Stimulated activated naive CD8-positive, alpha-beta T cell treated with anti-CD3 and anti-CD28 coated beads, Interleukin-15, amount 100 ng/mL, for 72 hours (primary cell): ENCODE measurements at places on chromosomes 16 and 17.
A peak's percentile ranks its signal among the peaks of the same experiment; 100 is the strongest.

DNA sequence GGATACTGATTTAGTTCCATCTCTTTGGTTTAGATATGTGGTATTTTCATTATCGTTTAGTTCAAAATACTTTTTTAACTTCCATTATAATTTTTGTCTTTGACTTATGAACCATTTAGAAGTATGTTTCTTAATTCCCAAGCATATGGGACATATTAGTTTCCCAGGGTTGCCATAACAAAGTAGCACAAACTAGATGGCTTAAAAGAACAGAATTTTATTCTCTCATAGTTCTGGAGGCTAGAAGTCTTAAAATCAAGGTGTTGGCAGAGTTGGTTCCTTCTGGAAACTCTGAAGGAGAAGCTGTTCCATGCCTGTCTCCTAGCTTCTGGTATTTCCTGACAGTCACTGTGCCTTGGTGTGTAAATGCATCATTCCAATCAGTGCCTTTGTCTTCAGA, 291.5 kb upstream of the AXIN2 start:
- DNase-seq: no peak

GRCh38 chr16:80993834-80994233, 12.9 kb downstream of the CMC2 start:
- no peak for DNase-seq

DNA sequence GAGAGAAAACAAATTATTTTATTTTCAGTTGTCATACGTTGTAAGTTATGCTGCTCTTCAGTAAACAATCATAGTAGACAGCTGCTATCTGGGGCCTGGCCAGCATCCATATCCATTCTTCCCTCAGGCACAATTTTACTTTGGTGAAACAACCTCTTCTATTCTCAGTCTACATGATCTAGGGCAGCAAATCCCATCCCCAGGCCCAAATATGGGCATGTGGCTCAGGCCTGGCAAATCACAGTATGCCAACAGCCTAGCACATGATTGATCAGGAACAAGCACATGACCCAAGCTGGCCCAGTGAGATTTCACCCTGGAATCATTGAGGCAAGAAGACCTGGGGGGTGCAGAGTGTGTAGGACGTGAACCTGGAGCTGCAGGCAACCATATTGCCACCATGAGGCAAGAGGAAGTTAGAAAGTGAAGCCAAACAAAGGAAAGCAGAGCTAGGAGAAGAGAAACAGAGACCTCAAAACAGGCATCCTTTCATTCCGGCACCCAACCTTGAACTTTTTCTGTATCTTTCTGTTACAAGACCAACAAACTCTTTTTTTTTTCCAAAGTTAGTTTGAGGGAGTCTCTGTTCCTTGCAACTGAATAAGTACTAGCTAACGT, 10.3 kb upstream of the ABCC12 start:
- DNase-seq: no peak

- DNase-seq: no peak
Observed at GRCh38 chr17:15942207-15942833, 2.6 kb upstream of the ADORA2B start.

- DNase-seq: no peak
Observed at GRCh38 chr17:70564006-70564620, 394.8 kb downstream of the KCNJ2 start.

DNA sequence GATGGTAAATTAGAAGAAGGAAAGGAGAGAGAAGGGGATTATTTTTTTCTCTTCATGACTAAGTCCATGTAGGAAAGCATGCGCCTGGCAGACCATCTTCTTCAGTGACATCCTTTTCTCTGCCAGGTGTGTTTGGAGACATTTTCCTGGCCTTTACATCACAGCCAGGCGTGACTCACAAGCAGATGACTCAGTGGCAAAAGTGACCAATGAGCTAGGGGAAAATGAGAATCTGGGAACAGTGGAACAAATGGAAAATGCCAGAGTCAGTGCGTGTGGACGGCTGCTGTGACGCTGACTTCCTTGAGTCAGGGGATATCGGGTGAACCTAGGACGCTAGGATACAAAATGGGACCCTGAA, 9.4 kb downstream of the KIAA0513 start:
- DNase-seq: no peak

GRCh38 chr17:41689497-41690299, 1.0 kb downstream of the EIF1 start:
- DNase-seq: peak; percentile 69

GRCh38 chr17:6153375-6153774, 83.2 kb downstream of the WSCD1 start:
- no peak for DNase-seq

- DNase-seq: no peak
Observed at GRCh38 chr17:57697891-57698711, 47.0 kb downstream of the CCDC182 start.

- no peak for DNase-seq
Observed at GRCh38 chr17:64126918-64127317, 3.0 kb downstream of the ERN1 start.

GRCh38 chr16:89073346-89074071, 20.1 kb upstream of the ACSF3 start:
- DNase-seq: no peak

- DNase-seq: peak; percentile 40
Observed at GRCh38 chr16:53053967-53054669, 673 bp upstream of the CHD9 start.

DNA sequence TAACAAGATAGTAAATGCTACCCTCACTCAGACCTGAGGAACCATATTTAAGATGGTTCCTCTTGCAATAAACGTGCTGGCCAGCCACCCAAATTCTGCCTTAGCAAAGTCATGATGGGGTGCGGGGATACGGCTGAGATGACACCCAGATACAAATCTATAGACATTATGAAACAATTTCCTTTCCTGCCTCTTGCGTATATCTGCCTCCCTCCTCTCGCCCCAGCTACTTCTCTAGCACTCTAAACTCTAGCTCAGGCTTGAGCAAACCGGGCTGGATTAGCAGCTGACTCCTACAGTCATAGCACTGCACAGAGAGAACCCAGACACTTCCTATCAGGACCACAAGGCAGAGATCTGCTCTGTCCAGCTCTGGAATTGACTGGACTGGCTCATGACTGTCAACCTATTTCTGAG, 22.3 kb downstream of the CD300LF start:
- no peak for DNase-seq

DNA sequence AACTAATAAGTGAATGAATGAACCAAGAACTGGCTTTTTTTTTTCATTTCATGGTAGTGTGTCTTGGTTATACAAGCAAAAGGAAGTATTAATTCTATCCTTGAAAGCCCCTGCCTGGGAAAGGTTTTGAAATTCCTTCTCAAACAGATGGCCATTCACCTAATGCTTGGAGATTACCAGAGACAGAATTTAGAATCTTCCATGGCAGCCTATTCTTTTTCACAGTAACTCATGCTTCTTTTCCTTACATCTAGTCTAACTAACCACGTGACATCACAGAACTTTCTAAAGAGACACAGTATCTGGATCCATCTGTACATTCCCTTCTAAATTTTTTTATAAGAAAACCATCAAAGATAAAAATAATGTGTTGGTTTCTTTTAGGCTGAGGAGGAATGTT, 151.6 kb downstream of the FTO start:
- DNase-seq: no peak

DNA sequence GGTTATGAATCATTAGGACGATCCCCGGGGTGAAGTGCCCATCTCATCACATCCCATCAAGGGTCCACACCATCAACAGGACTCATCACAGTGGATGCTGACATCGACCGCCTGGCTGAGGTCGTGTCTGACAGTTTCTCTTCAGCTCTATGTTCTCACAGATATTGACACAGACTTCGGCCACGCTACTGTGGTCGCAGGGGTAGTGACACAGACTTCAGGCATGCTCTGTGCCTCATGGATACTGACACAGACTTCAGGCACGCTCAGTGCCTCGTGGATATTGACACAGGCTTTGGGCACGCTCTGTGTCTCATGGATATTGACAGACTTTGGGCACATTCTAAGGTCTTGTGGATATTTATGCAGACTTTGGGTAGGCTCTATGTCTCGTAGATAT, 50.1 kb downstream of the KLHDC4 start:
- DNase-seq: no peak

DNA sequence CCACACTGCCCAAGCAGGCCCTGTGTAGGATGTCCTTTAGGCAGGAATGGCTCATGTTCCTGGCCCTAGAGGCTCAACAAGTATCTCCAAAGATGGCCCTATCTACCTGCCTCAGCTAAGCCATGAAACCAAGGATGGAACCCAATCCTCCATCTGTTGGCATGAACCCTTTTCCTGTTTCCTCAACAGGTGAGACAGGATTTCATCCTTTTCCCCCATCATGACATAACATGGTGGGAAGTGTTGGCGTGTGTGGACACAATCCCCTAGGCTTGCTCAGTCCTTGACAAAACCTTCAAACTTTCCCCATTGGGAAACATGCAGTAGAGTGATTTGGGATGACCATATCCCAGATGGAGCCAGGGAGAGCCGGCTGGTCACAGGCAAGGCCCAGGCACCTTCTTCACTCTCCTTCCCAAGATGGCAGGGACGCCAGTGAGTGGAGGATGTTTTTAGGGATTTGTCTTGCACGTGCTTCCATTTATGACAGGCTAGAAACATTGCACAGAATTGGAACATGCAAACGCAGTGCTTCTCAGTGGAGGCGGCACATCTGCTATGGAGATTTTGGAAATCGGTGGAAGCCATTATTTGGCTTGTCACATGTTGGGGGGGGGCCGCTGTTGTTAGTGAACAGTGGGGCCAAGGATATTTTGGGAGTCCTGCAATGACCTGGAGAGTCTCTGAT, 77.0 kb downstream of the MYH11 start:
- no peak for DNase-seq

GRCh38 chr16:52456368-52456767, 90.6 kb downstream of the TOX3 start:
- DNase-seq: no peak

GRCh38 chr17:54727624-54728023, 173.0 kb upstream of the TOM1L1 start:
- no peak for DNase-seq

GRCh38 chr16:87416826-87417527, 24.8 kb downstream of the MAP1LC3B start:
- no peak for DNase-seq

- no peak for DNase-seq
Observed at GRCh38 chr17:2397247-2398171, 3.4 kb downstream of the MNT start.

GRCh38 chr16:72085002-72085401, 8.4 kb downstream of the TXNL4B start:
- no peak for DNase-seq

DNA sequence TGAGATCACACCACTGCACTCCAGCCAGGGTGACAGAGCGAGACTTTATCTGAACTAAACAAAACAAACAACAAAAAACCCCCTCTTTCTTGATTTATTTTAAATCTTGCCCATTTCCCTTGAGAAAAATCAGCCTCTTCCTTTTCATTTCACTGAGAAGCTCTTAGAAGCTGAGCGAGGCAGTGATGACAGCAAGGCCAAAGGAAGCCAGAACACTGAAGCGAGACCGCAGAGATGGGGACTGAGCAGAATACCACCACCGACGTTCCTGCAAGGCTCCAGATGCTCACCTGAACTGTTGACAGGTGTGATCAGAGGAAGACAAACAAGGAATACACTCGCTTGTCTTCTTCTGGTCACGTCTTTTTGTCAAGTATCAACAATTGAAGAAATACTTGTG, 30.5 kb upstream of the IRF8 start:
- no peak for DNase-seq

GRCh38 chr16:27317738-27318391, 4.1 kb downstream of the IL4R start:
- DNase-seq: no peak

GRCh38 chr17:21387616-21388015, 11.5 kb downstream of the KCNJ12 start:
- no peak for DNase-seq

DNA sequence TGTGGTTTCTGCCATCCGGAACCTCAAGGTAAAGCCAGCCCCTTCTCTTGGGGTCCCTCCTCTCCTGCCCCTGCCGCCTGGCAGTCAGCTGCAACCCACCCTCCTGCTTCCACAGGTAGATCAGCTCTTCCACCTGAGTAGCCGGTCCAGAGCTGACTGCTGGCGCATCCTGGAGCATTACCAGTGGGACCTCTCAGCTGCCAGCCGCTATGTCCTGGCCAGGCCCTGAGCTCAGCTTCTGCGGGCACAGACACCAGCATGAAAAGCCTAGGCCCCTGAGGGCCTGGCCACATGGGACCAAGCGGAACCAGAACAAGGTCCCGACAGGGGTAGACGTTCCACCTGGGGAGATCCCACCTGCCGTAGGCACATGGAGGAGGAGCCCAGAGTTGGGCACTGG, 5.5 kb downstream of the PLSCR3 start:
- DNase-seq: no peak

DNA sequence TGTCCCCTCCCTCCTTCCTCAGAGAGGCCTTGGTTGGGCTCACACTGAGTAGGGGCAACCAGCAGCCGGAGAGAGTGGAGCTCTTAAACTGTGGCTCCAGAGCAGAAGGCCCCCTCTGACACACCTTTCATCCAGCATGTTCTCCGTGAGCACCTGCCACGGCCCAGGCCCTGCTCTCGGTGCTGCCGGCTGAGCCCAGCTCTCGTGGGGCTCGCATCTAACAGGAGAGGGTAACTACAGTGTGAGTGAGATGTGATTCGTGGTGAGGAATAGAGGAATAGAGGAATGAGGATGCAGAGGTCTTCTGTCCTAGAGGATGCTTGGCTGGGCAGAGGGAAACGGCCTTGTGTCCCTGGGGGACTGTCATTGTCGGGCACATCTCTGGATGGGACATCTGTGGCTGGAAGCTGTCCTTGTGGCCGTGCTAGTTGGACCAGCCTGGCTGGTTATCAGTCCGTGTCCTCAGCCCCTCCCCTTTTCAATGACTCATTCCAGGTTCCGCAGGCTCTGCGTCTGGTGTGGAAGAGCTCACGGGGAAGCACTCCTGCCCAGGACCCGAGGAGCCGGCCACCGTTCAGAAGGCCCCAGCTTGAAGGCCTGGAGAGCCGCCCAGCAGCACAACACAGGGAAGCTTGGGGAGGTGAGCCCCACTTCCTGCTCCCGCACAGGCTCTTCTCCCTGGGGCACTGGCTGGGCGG, 11.9 kb upstream of the DNASE1 start:
- no peak for DNase-seq

GRCh38 chr17:49528966-49529365, 33.9 kb downstream of the NGFR start:
- no peak for DNase-seq

- DNase-seq: no peak
Observed at GRCh38 chr17:63538693-63539595, 11.3 kb upstream of the DCAF7 start.

DNA sequence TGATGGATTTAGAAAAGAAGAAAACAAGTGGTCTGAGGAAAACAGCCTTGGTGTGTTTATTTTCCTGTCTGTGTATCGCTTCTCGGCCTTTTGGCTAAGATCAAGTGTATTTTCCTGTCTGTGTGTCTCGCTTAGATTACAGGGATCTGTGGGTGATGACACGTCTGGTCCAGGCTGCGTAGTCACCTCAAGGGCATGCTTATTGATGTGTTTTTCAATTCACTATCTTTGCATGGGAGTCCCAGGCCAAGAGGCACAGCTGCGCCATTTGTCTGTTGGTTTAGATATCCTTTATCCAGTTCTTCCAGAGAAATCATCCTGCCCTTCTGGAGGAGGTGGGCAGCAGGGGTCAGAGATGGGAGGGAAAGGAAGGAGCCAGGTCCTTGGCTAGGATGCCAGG, 47.1 kb upstream of the STH start:
- DNase-seq: no peak

- no peak for DNase-seq
Observed at GRCh38 chr17:57502811-57503241, 242.3 kb downstream of the CCDC182 start.
